Hindlimb muscle (tissue), 1 donor: ENCODE measurements at places on chromosomes 3 and 15. TPM values are rescaled to one million over a fixed set of nuclear protein-coding genes. Genes with fewer than 3 reads are reported as not detected.

ERICH6 gene
- polyA plus RNA-seq: 0.23 TPM

GRCh38 chr15:88385078-88385700, 82.0 kb downstream of the MRPL46 start:
- no peak for DNase-seq

SST gene
- polyA plus RNA-seq: not detected

TRPM1 gene
- polyA plus RNA-seq: not detected

DNA sequence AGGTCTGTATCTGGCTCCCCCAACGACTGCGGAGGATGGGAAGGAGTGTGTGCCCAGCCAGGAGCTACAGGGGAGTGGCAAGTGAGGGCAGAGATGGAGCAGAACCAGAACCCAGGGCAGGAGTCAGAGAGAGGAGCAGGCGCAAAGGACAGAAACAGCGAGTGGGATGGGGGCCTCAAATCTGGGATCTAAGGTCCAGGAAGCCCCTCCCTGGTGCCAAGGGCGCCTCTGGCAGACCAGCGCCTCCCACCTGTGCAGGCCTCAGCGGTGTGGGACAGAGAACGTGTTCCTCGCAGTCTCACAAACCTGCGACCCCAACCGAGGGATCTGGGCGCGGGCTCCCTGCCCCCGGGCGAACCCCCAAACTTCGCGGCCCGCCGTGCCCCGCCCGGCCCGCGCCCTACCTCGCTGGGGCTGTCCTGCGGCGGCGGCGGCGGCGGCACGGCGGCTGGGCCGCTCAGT, 301 bp downstream of the PCBP4 start:
- DNase-seq: no peak

SYNPR gene
- polyA plus RNA-seq: not detected

GRCh38 chr3:23923786-23924185, 6.9 kb downstream of the RPL15 start:
- DNase-seq: no peak

DNA sequence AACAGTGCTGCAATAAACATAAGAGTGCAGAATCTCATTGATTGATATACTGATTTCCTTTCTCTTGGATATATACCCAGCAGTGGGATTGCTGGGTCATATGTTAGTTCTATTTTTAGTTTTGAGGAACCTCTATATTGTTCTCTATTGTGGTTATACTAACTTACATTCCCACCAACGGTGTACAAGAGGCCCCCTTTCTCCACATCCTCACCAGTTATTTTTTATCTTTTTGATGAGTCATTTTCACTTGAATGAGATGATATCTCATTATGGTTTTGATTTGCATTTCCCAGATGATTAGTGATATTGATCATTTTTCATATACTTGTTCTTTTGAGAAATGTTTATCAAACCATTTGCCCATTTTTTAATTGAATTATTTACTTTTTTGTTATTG, 12.4 kb upstream of the IREB2 start:
- no peak for DNase-seq

DNA sequence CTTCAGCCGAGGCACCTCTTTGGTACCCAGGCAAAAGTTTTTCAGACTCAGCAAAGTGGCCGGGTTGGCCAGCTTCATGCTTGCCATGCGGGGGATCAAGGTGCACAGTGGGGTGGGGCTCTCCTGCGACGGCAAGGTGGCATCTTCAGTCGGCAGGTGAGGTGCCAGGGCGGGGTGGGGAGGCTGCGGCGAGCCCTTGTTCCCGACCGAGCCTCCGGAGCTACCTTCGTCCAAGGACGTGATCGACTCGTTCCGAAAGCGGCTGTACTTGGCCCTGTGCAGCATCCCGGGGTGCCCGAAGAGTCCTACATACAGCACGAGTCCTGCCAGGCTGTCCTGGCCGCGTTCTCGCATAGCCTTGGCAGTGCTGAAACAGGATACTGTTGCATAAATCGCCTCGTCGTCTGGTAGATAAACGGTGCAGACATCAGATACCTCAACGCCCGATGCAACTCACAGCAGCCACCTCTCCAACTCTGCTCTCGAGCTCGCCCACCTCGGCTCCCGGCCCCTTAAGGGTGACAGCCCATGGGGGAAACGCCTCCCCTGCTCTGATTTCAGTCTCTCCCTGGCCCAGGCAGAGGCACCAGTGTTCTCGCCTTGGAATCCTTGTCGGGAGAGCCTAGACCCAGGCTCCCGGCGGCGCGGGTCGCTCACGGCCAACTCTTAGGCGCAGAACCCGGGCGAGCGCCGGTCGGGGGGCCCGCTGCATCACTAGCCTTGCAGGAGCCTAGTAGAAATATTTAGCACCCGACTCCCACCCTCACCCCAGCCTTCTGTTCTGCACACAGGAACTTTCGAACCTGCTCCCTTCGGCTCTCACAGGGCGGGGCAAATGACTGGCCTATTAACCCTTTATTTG, 826 bp downstream of the SHC4 start:
- DNase-seq: no peak

DNA sequence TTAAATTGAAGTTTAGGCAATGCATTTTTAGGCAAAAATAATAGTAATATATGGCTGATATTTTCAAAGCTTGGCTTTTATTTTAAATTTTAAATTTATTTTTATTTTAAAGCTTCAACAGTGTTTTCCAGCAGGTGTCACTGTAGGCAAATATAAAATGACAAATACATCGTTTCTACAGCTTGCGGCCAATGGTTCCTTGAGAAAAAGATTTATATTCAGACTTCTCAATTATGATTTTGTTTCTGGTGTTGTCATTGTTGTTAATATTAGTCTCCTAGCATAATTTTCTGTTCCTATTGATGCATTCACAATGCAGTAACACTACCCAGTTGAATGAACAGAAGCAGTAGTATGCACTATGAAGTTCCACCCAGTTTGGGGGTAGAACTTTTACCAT, 220.7 kb upstream of the DNAJC19 start:
- DNase-seq: no peak

LEKR1 gene
- polyA plus RNA-seq: 1.1 TPM

ATP13A4 gene
- polyA plus RNA-seq: 0.72 TPM

DNA sequence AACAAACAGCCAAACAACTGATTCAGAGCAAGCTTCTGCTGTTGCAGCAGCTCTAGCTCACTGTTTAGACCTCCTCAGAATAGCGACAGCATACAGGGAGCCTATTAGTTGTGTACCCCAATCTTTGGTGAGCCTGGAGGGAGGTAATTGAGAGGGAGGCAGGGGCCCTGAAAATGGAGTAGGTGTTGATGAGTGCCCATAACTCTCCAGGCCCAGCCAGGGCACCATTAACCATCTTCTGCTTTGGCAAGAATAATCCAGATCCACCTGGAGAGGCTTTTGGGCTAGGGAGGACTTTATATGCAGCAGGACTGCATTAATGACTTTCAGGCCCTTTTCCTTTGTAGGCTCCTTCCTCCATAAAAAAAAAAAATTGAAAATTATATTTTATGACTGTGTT, 20.9 kb downstream of the PLCL2 start:
- DNase-seq: no peak

MORC1 gene
- not detected for polyA plus RNA-seq

NRROS gene
- 5.7 TPM for polyA plus RNA-seq

GRCh38 chr3:77468626-77469020, 428.7 kb downstream of the ROBO2 start:
- no peak for DNase-seq

LRRC28 gene
- 19.6 TPM for polyA plus RNA-seq

GRCh38 chr3:43330981-43331380, 44.6 kb downstream of the SNRK start:
- no peak for DNase-seq

DNA sequence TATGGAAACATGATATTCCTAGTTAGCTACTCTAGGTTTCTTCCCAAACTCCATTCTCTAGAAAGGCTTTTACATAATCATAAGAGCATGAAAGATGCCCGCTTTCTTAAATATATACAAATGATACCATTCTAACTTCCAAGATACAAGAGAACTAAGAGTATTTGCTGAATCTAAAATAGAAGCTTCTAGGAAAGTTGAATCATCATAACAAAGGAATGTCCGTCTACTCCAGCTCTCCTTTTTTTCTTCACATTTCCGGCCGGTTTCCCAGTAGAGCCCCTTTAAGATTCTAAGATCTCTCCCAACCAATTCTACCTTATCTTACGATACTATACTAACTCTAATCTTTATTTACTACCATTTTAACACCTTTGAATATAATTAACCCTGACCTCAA, 60.1 kb downstream of the RAD18 start:
- DNase-seq: no peak

DNA sequence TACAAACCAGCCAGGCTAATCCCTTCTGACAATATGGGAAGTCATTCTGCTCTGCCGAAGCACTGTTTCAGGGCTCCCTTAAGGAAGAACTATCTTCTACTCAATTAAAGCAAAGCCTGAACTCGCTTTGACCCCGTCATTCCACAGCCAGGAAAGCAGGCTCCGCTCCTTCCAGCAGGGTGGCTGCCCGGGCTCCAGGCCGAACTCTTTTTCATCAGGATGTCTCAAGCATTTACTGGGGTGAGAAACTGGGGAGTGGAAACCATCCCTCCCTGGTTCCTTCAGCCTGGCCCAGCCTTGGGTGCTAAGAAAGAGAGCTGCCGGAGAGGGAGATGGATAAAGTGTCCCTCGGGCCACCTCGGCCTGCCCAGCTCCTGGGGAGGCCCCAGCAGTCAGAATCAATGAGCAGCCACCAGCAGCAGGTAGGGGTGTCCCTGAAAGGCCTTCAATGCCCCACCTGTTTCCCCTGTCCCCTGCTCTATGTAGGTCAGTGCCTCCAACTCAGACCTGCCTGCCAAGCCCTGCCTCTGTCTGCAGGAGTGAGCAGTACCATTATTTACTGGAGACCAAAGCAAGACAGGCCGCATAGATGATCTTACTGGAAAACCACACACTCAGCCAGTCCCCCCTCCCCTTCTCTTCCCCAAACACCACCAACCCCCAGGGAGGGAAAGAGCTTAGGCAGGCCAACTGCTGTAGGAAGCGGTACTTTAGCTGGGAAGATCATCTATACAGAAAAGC, 225.6 kb upstream of the TLE3 start:
- peak; percentile 86 for DNase-seq

C2CD4A gene
- not detected for polyA plus RNA-seq

- no peak for DNase-seq
Observed at GRCh38 chr3:15148614-15149013, 49.7 kb upstream of the RBSN start.

- peak; percentile 11 for DNase-seq
Observed at GRCh38 chr3:147119989-147120388, 286.4 kb downstream of the ZIC4 start.

- no peak for DNase-seq
Observed at GRCh38 chr3:86792316-86792715, 198.6 kb downstream of the VGLL3 start.

DNA sequence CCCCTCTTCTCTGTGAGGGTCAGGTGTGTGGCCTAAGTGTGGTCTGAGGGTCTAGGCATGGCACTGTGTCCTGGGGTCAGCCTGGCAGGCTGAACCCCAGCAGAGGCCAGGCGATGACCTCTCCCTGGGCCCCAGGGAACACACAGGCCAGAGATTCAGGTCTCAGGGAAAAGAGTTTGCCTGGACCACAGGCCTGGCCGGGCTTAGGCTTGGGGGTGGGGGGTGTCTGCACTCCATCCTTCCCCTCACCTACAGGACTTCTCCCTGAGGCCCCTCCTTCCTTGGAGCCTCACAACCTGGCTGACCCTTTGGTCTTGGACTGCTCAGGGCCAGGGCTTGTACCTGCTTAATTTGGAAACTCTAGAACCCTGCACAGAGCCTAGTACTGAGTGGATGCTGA, 21.8 kb downstream of the RASGRF1 start:
- DNase-seq: no peak

DNA sequence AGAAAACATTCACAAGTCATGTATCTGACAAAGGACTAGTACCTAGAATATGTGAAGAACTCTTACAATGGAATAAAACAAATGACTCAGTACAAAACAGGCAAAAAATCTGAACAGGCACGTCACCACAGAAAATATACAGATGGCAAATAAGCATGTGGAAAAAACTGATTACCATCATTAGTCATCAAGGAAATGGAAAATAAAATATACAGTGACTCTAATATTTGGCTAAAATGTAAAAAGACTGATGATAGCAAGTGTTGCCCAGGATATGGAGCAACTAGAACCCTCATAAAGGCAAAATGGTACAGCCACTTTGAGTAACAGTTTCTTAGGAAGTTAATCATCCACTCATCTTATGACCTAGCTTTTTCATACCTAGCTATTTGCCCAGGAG, 95.8 kb upstream of the ABHD17C start:
- DNase-seq: no peak

DNA sequence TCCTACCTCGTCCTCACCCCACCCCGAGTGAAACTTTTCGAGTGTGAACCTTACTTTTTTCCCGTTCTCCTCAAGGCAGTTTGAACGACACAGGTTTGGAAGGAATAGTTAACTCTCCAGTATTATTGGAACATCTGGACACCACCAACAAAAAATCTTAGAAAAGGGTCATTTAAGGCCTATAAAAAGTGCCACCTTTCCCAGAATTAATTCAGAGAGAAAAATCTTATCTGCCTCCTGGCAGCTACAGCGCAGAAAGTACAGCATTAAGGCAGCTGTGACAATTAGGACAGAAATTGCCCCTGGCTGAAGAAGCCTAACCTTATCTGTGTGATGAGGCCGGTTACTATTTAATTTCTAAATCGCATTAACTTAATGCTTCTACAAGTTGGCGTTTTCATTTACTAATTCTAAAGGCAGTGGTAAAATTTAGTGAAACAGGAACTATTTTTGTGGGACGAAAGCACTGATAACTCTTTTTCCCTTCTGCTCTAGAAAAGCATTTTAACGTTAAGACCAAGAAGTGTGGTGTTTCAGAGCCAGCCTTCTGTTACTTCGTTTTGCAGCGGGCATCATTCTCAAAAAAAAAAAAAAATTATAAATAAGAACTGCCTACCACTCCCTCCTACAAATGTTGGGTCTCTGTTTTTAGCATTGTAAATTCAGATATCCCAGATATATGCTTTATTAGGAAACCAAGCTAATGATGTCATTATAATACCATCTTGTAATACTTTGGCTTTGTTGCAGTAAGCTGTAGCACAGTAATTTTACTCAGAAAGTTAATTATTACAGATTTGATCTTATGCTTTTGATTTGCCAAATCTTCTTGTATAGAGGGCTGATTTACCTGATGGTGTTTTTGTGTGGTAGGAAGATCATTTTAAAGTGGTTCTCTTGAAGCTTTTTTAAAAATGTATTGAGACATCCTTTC, 1.4 kb downstream of the ATP11B start:
- no peak for DNase-seq

CYP8B1 gene
- polyA plus RNA-seq: 0.05 TPM

DNA sequence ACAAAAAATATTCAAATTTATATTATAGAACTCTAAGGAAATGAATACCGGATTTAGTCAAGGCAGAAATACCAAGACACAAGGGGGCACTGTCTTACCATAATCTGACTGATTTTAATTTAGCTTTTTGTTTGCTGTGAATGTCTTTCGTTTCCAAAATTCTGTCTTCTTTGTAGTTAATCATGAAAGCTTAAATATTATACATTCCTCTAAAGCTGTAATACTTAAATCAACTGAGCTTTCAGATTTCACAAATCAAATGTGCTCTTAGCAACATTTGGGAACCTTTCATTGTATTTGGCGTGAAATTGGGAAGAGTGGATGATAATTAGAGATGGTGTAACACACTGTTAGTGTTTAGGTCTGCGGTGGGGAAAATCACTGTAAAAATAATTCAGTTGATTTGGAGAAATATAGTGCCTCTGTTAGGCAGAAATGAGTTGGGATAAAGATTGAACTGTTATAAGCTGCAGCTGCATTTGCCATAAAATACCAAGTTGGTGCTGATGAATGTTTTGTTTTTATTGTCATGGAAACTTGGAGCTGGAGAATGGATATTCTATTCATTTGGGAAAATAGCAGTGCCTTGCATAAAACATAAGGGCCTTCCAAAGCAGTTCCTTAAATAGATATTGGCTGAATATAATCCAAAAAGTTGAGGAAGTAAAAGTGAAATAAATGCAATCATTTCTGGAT, 228.2 kb downstream of the TCF12 start:
- peak; percentile 79 for DNase-seq

BUB1B gene
- 7.8 TPM for polyA plus RNA-seq
